KBM-7 (cell line): ENCODE measurements at places on chromosomes 11 and 22.

GRCh38 chr11:86869966-86870570, 69.7 kb downstream of the PRSS23 start:
- peak; percentile 43 for DNase-seq

- DNase-seq, result peak; percentile 20
These were observed 42.6 kb downstream of the ST14 start for GRCh38 chr11:130202009-130202817.

GRCh38 chr11:20933958-20934357, 264.6 kb downstream of the NELL1 start:
- DNase-seq, result no peak

- DNase-seq, result no peak
These were observed 12.6 kb downstream of the KLHL35 start for GRCh38 chr11:75420224-75421034.

GRCh38 chr11:69241844-69242243, 52.1 kb upstream of the MYEOV start:
- no peak for DNase-seq

- DNase-seq, result no peak
These were observed 926 bp downstream of the CCDC157 start for GRCh38 chr22:30357650-30358215.

DNA sequence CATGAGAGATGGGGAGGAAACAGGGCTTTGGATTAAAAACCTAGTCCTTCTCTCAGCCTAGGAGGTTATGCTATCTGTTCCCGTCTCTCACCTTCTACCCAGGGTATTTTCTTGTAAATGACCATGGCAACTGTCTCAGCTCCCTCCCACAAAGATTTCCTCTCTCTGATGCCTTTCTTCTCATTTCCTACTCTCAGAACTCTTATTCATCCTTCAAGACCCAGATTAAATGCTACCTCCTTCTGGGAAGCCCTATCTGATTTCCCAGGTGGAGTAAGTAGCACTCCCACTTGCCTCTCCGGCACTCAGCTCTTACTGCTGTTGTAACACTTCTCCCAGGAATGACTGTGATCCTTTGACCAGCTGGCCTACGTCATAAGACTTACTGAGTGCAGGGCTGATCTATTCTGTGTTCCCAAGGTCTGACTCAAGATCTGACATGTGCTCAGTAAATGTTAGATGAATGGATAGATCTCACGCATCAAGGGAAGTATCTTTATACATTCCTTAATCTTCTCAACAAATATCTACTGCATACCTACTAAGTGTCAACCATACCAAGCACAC, 175.0 kb downstream of the TENM4 start:
- DNase-seq, result no peak

GRCh38 chr11:6755303-6755952, 16.3 kb downstream of the OR2AG2 start:
- peak; percentile 48 for DNase-seq

DNA sequence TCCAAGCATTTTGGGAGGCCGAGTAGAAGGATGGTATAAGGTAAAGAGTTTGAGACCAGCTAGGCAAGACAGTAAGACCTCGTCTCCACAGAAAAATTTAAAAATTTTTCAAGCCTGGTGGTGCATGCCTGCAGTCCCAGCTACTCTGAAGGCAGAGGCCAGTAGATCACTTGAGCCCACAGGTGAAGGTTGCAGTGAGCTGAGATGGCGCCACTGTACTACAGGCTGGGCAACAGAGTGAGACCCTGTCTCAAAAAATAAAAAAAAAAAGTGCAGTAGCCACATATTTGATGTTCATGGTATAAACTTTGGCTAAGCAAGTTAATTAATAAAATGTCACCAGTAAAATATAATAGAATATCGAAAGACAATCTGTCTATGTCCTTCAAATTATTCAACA, 27.0 kb downstream of the LGR4 start:
- no peak for DNase-seq

DNA sequence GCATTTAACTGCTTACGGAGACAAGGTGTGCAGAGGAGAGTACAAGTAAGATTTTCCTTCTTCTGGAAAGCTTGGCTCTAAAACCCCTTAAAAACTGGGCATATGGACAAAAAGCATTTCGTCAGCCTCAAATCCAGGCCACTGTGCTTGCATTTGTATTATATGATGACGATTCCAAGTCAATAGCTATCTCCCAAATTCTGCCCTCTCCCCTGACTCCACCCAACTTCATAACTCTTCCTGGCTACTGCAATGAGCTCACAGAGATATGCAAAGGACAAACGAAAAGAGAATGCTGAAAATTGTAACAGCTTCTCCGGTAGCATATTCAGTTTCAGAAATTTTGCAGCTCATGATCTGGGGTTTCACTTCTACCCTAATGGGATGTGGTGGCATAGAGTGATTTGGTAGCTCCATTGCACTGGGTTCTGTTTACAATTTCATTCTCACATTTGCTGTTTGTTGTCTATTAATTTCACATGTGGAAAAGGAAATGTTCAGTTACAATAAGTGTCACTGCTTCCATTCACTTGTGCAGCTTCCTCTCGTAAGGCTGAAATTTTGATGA, 45.6 kb upstream of the CHRM4 start:
- DNase-seq, result no peak

- no peak for DNase-seq
These were observed 28.8 kb downstream of the IGLL5 start for GRCh38 chr22:22916215-22916951.

- no peak for DNase-seq
These were observed 3.6 kb downstream of the CDHR5 start for GRCh38 chr11:620935-621814.

- DNase-seq, result no peak
These were observed 21.0 kb upstream of the GDPD4 start for GRCh38 chr11:77322506-77322905.

GRCh38 chr11:119108146-119108856, 1.2 kb downstream of the C2CD2L start:
- DNase-seq, result peak; percentile 52

DNA sequence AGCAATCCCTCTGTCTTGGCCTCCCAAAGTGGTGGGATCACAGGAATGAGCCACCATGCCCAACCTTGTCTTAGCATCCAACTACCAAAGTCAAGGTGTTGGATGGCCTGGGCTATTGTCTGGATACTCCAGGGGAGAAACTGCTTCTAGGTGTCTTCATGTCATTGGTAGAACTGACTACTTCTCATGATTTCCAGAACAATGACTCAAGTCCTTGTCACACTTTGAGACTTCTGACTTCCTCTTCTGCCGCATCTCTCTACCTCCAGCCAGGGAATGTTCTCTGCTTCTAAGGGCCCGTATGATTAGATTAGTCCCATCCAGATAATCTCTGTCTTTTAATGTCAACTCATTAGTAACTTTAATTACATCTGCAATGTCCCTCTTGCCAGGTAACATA, 30.6 kb downstream of the APOL6 start:
- DNase-seq, result no peak

- no peak for DNase-seq
These were observed 30.7 kb downstream of the SERPIND1 start for GRCh38 chr22:20804650-20805049.

- DNase-seq, result no peak
These were observed 36.6 kb downstream of the PARVG start for GRCh38 chr22:44217346-44217745.

GRCh38 chr11:65764434-65764833, 16.3 kb downstream of the AP5B1 start:
- no peak for DNase-seq

DNA sequence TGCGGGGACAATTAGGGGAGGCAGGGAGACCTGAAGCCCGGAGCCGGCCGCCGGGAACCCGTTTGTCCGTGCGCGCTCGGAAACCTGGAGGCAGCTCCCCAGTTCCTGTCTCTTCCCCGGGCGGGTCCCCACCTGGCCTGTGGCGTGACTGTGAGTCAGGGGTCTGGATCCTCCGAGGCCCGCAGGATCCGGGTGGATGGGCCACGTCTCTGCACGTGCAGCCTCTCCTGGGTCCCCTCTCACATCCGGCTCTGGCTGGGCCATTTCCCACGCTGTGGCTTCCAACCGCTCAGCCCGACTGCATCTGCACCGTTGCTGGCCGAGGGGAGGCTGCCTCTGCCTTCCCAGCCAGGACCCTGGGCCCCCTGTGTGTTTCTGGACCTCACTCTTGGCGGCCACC, 14.8 kb upstream of the H19 start:
- DNase-seq, result no peak
